ENCODE measurements at places on chromosomes 13 and 19. TPM values are rescaled to one million over a fixed set of nuclear protein-coding genes. Genes with fewer than 3 reads are reported as not detected.

DNA sequence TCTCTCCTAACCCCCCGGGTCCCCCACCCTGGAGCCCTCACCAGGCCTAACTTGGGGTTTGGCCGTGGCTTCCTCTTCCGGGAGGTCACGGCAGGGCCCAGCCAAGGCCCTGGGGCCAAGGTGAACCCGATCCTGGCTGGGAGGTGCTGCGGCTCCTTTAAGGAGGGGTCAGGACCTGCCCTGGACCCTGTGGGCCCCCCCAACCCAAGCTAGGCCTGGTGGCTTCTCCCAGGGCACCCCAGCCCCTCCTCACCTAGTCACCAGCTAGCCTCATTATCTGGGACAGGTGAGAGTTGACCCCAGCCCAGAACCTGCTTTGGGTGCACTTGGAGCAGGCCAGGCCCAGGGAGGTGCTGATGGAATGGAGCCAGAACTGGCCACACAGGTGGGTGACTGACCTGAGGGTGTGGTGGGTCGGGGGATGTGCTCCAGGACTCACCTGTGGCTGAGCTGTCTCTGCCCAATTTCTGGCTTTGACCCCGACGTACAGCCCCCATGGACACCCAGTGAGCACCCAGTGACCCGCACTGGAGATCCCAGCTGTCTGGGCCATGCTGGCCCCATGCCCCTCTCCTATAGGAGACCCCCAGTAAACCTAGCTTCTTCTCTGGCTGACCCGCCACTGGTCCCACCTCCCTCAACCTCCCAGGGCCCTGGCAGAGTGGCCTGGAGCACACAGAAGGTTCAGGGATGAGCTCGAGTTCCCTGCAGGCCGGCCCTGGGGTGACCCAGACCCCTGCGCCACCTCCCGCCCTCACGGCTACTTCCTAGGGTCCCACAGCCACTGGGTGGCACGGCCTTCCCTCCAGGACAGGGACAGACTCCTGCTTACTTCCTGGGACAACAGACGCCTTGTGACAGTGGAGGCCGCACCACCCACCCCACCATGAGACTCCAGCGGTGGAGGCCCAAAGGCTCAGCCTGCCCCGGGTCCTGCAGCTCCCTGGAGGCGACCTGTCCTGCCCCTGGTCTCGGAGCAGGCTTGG lies 6.7 kb upstream of the MKNK2 start:
- DNase-seq: no peak

DNA sequence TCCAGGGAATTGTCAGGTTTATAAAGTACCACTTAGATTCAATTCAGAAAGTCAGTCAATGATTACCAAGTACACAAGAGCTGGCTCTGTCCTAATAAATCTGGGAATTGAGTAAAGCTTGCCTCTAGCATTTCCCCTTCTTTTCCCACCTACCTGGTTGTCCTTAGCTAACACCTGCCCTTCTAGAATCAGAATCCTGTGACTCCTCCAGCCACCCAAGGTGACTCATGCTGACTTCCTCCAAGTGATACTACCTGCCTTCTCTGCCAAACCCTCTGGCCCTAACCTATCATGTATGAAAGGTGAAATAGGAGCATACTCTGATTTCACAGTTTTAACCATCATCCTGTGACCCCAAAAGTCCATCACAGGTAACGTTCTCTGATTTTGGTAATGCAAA lies 151.2 kb downstream of the DIAPH3 start:
- DNase-seq: no peak

- no peak for DNase-seq
Measured at GRCh38 chr13:42816538-42816937, 35.2 kb downstream of the FAM216B start.

DNA sequence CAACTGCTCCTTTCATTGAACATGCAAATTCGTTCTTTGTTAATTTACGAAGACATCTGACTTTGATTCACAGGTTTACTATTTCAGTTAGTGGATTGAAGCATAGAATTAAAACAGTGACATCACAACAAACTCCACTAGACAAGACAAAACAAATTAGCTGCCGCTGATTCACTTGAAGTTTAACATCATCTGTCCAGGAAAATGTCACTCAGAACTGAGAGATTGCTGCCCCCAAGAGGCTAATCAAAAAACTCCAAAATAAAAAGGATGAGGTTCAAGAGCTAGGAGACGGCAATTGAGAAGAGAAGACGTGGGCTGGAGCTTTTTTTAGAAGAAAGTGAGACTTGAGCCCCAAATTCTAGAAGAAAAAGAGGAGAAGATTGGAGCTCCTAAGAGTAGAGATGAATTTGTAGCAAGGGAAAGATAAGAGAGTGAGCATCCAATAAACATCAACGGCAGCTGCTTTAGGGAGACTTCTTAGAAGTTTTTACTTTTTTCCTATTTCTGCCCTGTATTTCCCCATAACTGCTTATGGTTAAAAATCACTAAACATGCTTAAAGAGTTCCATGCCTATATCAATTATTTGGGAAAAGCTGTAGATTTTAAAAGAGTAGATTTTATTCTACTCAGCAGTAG lies 40.8 kb upstream of the TPP2 start:
- no peak for DNase-seq

- DNase-seq: no peak
Measured at GRCh38 chr19:46886546-46887239, 25.9 kb downstream of the ARHGAP35 start.

DNA sequence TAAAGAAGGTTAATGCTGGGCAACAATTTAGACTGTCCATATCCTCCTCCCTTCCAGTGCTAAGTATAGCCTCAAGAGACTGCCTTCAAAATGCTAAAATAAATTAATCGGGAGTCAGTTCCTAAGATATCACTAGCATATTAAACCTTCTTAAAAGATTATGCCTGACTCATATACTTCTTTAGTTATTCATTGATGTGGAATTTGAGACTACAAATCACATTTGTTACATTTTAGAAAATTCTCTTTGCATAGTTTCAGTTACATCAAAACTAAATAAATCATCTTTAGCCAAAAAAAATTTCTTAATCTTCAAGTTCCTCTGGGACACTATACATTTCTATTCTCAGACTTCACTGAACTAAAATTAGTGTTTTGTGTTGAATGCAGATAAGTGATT lies 769.1 kb downstream of the PCDH9 start:
- no peak for DNase-seq

DNA sequence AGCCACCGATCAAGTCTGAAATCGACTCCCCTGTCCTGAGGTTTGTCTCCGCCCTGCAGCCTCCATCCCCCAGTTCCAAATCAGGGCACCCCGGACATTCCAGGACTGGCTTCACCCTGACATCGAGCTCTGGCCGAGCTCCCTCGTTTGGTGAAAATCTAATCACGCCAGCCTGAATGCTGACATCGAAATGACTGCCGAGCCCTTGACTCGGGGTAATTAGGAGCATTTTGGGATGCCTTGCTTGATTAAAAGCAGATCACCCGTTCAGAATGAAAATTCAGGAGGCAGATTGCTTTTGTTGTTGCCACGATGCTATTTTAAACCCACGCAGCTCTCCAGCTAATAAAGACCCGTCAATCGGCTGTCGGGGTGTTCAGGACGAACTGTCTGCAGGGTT lies 34.3 kb downstream of the ZNRF4 start:
- no peak for DNase-seq

- no peak for DNase-seq
Measured at GRCh38 chr19:42023121-42023942, 29.3 kb upstream of the ATP1A3 start.

- DNase-seq: no peak
Measured at GRCh38 chr19:45505151-45505995, 1.9 kb upstream of the VASP start.

GRCh38 chr13:53560556-53560955 lies 531.9 kb downstream of the OLFM4 start:
- DNase-seq: no peak

- DNase-seq: no peak
Measured at GRCh38 chr13:45518525-45519245, 53.9 kb downstream of the COG3 start.

- DNase-seq: no peak
Measured at GRCh38 chr13:48221686-48222187, 11.3 kb upstream of the ITM2B start.

DNA sequence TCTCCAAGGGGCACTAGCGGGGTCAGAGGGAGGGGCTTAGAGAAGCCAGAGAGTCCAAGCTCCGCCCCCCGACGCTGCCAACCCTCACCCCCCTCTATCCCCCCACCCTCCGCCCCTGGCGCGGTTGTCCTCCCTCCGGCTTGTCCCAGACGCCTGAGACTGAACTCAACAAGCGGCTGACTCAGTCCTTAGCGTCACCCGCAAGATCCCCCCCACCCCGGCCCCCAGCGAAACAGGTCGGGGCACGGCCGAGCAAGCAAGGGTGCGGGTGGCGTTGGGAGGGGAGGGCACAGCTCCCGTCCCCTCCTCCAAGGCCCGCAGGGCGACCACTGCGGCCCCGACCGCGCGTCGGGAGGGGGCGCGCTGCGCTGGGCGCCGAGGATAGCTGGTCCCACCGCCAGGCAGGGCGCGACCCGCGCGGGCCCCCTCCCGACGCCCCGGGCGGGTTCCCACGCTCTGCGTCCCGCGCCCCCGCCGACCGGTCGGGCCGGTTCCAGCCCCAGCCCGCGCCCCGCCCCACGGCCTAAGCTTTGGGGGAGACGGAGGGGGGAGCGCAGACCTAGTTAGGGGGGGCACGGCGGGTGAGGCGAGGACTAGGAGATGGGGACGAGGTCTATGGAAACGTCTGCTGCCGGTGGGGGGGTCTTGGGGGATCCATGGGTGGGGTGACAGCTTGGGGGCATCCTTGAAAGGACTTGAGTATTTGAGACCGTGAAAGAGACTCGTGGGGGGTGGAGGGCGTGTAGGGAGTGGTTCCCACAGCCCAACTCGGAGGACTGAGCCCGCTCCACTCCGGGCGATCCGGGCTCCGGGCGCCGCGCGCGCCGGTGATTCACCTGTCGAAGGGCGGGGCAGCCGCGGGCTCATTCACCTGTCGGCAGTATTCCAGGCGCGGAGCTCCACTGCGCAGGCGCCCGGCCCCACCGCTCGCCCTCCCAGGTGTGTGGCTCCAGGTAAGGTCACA lies 5.1 kb downstream of the NOTCH3 start:
- DNase-seq: peak; percentile 48

GRCh38 chr13:48493066-48493765 lies 39.7 kb downstream of the RCBTB2 start:
- DNase-seq: no peak

- no peak for DNase-seq
Measured at GRCh38 chr13:74466864-74467263, 332.7 kb upstream of the KLF12 start.

- no peak for DNase-seq
Measured at GRCh38 chr13:94157705-94158218, 321.7 kb downstream of the DCT start.

- no peak for DNase-seq
Measured at GRCh38 chr13:41401366-41401765, 56.0 kb upstream of the RGCC start.

GRCh38 chr19:50817941-50818858 lies 5.4 kb downstream of the KLK1 start:
- DNase-seq: peak; percentile 46

DNA sequence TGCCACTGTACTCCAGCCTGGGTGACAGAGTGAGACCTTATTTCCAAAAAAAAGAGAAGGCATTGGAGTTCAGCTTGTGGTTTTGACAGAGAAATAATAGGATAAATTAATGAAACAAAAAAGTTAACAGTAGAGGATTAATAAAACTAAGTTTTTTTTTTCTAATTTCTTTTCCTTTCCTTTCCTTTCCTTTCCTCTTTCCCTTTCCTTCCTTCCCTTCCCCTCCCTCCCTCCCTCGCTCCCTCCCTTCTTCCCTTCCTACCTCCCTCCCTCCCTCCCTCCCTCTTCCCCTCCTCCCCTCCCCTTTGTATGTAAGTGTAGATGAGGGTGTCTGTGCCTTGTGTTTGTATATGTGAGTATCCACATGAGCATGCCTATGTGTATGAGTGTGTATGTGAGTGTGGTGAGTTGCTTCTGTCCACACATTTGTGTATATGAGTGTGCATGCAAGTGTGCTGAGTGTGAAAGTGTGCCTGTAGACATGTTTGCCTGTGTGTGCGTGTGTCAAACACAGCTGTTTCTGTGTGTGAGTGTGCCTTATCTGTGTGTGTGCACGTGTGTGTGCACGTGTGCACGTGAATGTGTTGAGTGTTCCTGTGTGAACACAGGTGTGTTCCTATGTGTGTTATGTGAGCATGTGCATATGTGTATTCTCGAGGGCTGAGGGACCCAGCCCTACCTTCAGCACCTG lies 12.5 kb upstream of the MZF1 start:
- no peak for DNase-seq

- no peak for DNase-seq
Measured at GRCh38 chr19:52896431-52897137, 851 bp downstream of the ZNF320 start.

DNA sequence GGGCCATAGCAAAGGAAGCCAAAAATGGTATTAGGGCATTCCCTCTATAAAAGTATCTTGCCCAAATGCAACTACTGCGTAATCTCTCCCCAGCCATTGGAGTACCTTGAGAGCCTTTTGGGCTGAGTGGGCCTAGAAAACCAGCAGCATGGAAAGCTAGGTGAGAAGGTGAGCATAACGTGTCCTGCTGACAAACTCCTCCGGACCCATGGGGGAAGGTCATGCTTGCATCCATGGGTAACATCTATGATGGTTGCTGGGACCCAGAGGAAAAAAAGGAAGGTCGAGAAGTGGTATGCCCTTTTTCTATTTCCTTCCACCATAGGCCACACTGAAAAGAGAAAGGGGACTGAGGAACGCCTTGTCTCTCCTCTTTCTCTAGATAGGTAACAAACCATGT lies 57.4 kb downstream of the ZNF728 start:
- no peak for DNase-seq

- no peak for DNase-seq
Measured at GRCh38 chr19:17086834-17087233, 11.3 kb downstream of the MYO9B start.

GRCh38 chr13:71714802-71715375 lies 152.1 kb downstream of the DACH1 start:
- no peak for DNase-seq

- no peak for DNase-seq
Measured at GRCh38 chr13:47100214-47100853, 203.5 kb upstream of the HTR2A start.

DNA sequence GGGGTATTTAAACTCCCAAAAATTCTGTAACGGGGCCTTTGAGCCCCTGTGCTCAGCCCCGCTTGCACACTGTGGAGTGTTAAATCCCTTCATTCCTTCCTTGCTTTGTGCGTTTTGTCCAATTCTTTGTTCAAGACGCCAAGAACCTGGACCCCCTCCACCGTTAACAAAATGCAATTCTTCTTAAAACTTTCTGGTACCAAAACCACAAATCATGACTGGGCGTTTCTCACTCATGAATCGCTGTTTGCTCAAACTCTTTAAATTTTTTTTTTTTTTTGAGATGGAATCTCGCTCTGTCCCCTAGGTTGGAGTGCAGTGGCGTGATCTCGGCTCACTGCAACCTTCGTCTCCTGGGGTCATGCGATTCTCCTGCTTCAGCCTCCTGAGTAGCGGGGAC lies 881 bp downstream of the ZNF20 start:
- no peak for DNase-seq

- peak; percentile 89 for DNase-seq
Measured at GRCh38 chr19:10286803-10287737, at the start of gene ICAM4. Gene ICAM4 (plus strand): TSS chr19:10286955. CDS start chr19:10287013, 58 bp downstream.

CYP2F1 gene
- not detected for total RNA-seq

COX7A1 gene
- total RNA-seq: 3,262 TPM

PABPC3 gene
- 0.07 TPM for total RNA-seq

CDC42EP5 gene
- total RNA-seq: 11.0 TPM

FBXO17 gene
- 1.7 TPM for total RNA-seq

SOHLH2 gene
- not detected for total RNA-seq

ZNF85 gene
- 2.1 TPM for total RNA-seq

PTPRH gene
- total RNA-seq: 0.47 TPM

RPS19 gene
- total RNA-seq: 559 TPM

ZNF431 gene
- 13.9 TPM for total RNA-seq

APOC1 gene
- total RNA-seq: 1.7 TPM

ZNF723 gene
- not detected for total RNA-seq

ATP4A gene
- total RNA-seq: not detected

RYR1 gene
- total RNA-seq: 1.1 TPM

RNF126 gene
- total RNA-seq: 24.4 TPM

DOCK9 gene
- total RNA-seq: 39.6 TPM
